ENCODE measurements at places on chromosomes 1 and 21.

GRCh38 chr1:8860738-8861516, 17.6 kb downstream of the ENO1 start:
- no peak for DNase-seq

- DNase-seq, result no peak
Observed at GRCh38 chr1:246447501-246447900, 59.6 kb downstream of the SMYD3 start.

DNA sequence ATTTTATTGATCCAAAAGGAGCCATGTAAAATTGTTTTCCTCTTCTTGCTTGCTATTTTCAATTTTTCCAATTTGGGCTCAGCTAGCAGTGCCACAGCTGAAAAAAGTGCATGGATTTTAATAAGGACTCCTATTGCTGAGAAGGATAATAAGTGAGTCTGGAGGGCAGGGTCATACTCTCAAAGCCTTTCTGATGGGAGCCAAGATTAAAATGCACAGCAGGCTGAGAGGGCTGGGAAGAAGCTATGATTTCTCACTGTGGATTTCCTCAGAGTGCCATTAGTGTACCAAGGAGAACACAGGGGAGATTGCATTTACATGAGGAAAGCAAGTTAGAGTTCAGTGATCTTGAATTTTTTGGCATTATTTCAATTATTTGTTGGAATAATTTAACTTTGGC, 261.3 kb downstream of the ST6GALNAC3 start:
- no peak for DNase-seq

DNA sequence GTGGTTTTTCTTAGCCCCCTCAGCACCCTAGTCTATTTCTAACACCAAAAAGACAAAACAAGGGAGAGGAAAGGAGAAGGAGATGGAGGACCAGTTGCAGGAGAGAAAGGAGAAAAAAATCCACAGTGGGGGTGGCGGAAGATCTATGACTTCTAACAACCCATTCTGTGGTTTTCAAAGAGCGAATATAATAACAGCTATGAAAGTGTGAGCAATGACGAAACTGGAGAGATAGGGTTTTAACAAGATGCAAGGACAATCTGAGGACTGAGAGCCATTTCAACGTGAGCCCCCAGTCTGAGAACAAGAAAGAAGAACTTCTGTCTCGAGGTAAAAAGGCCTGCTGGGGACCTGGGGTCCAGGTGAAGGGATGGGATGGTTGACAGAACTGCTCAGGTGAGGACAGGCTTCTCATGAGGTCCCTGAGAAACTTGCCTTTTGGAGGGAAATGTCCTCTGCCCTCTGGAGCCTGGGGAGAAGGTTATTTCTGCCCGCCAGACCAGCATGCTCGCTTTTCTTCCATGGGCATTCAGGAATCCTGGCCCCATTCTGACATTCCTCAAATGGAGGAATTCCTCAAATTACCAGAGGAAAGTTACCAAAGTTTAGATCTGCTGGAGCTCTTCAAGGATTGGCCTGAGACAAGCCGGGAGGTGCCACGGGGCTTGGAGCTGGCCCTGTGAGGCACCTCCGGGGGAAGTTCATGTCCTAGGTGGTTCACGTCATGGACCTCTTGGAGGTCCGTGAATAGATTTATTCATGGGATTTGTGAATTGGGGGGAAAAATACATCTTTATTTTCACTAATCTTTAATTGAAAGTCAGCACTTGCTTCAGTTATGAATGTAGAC, at the start of gene CD160:
Gene CD160, plus strand, starts transcription at position 270 of the 850 bp plus-strand sequence. CDS start 8,829 bp downstream, outside the sequence.
- DNase-seq, result no peak

DNA sequence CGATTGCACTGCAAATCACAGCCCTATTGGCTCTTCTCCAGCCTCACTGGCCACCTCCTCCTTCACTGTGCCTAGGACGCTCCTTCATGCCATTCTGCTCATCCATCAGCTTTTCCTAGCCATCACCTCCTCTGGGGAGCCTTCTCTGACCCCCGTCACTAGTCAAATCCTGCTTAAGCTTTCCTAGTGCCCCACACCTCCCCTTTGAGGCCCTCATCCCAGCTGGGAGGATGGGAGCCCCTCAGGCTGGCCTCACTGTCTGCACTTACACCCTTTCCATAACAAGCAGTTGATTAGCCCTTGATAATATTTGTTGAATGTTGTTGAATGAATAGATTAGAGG, 50.7 kb downstream of the KLHDC7A start:
- DNase-seq, result no peak

DNA sequence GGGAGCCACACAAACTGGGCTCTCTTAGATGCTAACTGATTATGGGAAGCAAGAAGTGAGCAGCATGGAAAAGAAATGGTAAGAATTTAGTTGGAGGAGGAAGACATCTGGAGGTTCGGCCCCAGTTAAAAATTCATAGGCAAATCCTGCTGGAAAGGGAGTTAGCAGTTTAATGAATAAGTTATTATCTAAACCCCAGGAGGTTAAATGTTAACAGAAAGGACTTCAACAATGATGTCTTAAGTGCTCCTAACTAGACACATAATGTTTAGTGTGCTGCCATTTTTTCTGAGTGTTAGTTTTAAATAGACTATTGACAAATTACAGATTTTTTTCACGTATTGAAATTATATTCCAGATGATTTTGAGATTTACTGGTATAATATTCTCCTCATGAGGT, 1265.3 kb upstream of the ADGRL2 start:
- no peak for DNase-seq

GRCh38 chr1:162193221-162193620, 123.7 kb downstream of the NOS1AP start:
- no peak for DNase-seq

DNA sequence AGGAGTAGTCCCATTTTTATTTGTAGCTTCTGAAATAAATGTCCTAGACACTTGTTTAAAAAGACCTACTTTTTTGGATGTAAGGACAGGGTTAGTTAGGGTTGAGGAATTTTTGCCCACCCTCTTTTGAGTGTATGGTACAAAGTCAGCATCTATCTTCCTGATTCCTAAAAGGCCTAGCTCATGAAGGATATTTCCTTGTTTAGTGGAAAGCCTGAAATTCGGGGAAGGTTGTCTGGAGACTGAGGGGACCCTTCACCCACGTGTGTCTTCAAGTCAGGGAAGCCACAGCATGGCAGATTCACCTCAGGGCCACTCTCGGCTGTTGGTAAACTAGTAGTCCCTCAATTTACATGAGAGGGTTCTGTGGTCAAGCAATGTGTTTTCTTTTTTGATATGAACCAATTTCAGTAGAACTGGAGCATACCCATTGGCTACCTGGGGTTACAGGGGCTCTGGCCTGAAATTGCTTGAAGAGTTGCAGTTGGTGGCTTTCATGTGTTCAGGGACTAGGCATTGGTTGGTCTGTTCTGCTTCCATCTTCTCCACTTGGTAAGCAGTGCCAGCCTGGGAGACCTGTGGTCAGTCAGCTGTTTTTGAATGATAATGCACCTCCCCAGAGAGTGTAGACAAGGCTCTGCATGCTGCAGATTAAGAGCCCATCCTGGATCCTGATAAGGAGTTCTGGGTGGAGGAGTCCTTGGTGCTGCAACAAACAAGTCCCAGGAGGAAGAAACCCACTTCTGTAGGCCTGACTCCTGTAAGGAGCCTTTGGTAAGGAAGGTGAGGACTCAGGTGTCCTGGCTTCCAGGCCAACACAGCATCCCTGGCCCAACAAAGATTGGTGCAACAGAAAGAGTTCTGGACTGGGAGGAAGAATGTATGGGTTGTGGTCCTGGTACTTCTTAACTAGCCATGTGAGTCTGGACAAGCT, 6.3 kb downstream of the BTG2 start:
- no peak for DNase-seq

DNA sequence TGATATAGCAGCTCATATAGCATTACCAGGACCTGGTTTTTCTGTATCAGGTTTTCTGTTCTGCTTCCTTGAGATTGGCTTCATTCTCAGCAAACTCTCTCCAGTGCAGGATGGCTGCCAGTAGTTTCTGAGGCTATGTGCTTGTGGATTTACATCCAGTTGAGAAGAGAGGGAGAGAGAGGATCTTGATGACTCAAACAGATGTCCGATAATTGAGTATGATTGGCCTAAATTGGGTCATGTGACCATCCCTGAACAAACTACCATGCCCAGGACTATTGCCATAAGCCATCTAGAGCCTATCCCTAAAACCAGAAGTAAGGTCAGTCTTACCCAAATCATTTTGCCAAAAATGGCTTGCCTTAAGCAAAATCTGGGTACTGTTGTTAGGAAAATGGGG, 18.1 kb upstream of the PSMA5 start:
- no peak for DNase-seq

DNA sequence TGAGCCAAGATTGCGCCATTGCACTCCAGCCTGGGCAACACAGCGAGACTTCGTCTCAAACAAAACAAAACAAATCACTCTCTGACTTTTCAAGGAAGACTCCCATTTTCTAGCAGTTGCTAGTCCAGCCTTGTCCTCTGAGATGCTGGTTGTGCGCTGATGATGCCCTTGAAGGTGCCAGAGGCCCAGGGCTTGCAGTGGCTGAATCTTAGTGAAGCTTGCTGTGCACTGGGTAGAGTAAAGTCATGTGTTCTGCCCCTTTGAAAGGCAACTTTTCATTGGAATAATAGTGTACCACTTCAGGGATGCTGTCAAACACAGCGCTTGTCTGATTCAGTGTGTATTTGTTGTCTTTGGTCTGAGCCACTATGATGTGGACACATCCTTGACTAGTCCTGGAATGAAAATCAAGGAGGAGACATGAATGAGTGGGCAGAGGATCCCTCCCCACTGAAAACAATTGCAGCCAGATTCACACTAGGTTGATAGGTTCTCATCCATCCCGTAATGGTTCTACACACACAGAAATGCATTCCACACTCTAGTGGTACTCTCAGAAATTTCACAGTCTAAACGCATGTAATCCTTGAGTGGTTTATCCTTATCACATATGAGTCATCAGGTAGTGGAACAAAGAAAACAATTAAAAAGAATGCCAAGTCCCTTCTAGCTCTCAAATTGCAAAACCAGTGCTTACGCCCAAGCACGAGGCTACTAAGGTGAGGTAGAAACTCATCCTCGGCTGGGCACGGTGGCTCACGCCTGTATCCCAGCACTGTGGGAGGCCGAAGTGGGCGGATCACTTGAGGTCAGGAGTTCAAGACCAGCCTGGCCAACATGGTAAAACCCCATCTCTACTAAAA, 17.8 kb upstream of the TDRD10 start:
- no peak for DNase-seq

DNA sequence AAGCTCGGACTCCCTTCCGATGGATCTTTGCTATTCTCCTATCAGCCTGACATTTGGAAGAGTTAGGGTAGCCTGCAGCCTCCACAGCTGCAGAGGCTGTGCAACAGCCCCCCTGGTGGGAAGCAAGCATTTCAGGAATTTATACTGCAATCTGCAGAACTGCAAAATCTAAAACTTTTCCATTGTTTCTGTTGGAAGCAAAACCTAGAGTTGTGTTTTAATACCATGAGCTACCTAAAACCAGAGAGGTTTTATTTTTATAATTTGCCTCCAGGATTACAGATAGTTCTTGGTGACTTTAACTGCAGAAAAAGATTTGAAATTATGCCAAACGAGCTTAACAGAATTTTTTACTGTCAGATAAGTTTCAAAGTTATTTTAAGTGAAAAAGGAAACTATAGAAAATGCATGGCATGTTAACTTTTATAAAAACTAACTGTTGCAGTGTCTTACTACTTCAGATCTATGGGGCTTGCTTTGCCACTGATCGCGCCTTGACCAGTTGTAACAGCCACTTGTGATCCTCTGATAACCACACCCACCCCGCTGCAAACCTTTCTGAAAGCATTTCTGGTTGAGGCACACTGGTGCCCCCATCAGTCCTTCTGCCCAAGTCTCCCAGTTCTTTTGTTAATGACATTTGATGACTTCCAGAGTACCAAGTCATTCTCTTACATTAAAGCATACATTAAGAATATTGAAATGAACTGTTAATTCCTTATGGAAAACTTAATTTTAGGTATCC, 64.8 kb downstream of the PRDM2 start:
- DNase-seq, result no peak

DNA sequence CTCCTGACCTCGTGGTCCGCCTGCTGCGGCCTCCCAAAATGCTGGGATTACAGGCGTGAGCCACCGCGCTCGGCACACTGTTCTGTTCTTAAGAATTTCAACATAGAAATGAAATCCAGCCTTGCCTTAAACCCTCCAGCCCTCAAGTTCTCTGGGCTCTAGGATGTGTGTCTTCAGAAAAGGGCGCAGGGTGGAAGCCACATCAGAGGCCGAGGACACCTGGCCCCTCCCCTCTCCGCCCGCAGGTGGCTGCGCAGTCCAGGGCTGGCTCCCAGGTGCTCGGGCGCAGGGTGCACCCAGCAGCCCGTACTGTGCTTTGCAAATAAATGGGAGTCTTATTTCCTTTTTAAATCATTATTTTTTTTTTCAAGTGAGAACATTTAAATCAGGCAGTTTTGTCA, 2.0 kb upstream of the C1orf174 start:
- no peak for DNase-seq

DNA sequence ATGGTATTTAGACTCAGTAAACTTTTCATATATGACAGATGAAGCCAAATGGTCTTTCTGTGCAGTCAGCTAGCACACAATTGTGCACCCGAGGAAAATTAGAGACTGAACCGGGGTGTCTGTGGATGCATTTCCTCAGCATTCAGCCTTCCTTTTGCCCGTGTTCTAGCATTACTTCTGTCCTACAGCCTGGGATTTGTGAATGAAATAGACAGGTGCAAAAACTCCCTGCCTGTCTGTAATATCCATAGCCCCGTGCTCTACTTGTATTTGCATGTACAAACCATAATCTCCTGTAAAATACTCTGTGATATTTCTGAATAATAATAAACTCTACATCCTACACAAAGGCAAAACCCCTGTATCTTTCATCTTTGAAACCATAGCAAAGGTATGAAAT, 64.8 kb upstream of the LGALS8 start:
- no peak for DNase-seq

- DNase-seq, result no peak
Observed at GRCh38 chr21:36388096-36388495, 2.9 kb downstream of the CHAF1B start.

GRCh38 chr1:59408608-59409240, 111.8 kb downstream of the FGGY start:
- DNase-seq, result no peak

- DNase-seq, result no peak
Observed at GRCh38 chr1:50257029-50257428, 148.3 kb downstream of the ELAVL4 start.

GRCh38 chr1:903721-904271, 19.9 kb upstream of the SAMD11 start:
- no peak for DNase-seq

DNA sequence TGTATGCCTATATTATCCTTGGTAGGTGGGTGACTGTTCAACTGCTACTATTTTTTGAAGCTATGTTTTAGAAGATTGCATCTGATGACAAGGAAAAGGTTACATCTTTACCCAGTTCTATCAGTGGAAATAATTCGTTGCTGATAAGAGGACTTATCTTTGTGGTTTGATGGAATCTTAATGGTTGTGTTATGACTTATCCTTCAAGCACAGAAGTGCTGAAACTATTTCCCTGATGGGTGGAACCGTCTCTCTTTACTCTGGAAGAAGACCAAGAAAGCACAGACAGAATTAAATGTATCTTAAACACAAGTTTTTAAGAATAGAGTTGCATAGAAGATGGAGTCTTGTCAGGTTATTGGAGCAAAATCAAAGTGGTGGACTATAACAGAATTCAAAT, 437.7 kb upstream of the KAZN start:
- DNase-seq, result no peak

Measured in activated T-helper 1 cell treated with Interleukin-2 at 50 U/mL for 16 hours (primary cell).